ENCODE measurements at places on chromosomes 7 and 10.
A peak's percentile ranks its signal among the peaks of the same experiment; 100 is the strongest.

DNA sequence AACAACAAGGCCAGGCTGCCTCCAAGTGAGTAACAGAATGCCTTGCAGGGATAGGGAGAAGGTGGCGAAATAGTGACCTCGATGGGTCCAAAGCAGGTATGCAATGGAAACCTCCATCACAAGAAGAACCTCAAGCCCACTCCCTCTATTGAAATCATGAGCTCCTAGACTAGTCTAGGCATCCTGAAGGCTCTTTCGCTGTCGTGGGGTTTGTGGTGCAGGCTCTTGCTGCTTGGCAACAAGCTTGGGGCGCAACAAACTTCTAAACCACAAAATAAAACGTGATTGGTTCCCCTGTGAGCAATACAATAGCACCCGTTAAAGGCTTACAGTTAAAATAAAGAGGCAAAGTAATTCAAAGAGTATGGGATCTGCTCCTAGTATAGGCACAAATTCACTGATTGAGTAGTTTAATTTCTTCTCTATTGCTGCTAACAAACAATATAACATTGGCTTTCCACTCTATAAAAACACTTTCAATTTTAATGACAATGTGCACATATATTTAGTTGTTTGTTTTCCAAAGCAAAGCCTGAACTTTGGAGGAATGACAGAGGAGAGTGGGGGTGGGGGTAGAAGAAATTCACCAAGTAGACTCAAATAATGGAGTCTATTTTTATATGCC, 64.1 kb downstream of the C10orf67 start:
- no peak for DNase-seq

DNA sequence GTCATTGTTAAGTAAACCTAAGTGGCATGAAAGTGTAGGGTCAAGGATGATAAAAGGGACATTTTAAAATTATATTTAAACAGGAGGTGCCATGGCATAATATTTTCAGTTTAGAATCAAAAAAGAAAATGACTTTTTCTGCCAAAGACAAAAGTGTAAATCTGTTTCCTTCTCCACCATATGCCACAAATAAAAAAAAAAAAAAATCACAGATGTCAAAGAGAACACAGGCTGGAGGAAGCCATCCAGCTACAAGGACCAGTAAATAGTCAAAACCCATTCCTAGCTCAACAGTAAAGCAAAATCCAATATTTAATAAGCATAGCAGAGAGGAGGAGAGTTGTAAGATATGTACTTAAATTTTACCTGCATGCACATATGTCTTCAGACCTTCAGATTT, 321.3 kb upstream of the TMEM229A start:
- no peak for DNase-seq

GRCh38 chr7:26655781-26656180, 208.6 kb downstream of the SKAP2 start:
- DNase-seq = no peak

DNA sequence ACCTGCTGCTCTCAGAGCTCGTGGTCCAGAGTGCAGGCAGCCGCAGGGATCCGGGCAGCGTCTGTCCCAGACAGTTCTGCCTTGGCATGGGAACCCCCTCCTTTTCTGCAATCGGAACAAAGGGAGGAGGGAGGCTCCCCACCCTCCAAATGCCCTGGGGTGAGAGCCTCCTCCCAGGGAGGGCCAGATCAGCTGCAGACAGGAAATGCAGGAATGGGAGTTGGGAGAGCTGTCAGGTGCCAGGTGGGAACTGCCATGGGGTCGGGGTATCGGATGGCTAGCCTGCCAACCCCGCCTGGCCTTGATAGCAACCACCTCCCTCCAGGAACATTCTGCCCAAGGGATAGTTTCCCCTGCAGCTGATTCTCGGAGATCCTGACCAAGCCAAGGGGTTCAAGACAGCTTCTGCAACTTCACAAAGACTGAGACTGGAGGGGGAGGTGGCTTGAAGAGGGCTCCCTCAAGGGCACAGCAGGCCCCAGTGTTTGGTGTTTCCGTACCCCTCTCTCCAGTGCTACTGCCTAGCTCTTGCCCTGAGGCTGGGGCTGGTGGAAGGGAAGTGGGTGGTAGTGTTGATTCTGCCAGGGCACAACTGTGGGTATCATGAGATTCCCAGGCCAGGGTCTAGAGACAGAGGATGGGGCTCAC, at the start of gene CALML5:
TSS of gene CALML5 (minus strand) at position 78 of the 648 bp plus-strand sequence. CDS start 132 bp downstream, outside the sequence.
- peak; percentile 43 for DNase-seq

DNA sequence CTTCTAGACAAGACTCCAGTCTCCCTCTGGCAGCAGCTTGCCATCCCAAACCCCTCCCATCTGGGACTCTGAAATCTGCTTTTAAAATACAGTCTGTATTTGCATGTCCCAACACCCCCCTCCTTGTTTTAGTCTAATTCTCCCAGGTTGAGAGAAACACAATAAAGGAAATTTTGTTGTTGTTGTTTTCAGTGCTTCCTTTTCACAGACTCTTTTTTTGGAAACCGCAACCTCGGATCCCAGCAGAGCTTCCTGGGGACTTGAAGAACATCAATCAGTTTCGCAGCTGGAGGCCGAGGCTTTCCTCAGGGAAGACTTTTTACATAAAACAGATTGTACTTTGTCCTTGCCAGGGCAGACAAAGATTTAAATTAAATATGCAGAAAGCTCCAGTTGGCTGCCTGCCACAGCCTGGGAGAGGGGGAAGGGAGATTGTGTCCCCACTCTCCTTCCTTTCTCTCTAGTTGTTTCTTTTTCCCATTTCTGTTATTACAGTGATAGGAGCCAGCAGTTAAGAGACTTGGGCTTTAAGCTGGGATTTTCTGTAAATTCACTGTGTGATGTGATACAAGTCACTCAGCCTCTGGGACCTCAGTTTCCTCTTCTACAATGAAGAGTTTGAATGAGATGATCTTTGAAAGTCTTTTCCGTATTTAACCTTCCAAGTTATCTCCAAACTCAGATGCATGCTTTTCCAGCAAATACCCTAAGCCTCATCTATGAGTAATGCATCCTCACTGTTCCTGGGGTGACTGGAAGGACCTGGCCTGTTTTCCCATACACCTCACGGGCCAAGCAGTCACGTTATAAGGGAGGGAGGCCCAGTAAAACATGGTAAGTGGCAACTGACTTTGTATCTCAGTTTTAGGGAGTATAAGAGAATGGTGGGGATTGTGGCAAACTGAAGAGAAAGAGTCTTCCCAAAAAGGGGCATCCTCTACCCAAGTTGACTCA, 192.3 kb downstream of the REEP3 start:
- no peak for DNase-seq

DNA sequence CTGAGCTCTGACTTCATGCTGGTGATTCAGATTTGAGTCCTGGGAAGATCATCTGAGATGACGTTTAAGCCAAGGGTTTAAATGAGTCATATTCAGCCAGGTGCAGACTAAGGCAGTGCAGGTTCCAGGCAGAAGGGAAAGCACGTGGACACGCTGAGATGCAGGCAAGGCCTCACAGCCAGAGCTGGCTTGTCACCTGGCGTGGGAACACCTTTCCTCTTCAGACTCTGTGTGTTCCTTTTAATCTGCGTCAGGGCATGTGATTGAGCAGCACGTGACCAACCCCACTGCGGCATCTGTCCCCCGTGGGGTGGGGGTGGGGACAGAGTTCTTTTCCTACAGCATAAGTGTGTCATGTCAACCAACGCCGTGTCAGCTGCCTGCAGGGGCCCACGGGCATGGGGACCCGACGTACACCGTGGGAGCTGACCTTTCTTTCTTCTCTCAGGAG, 10.7 kb upstream of the IDI2 start:
- DNase-seq = peak; percentile 79

GRCh38 chr10:79487296-79488194, 24.8 kb upstream of the EIF5AL1 start:
- peak; percentile 65 for DNase-seq

DNA sequence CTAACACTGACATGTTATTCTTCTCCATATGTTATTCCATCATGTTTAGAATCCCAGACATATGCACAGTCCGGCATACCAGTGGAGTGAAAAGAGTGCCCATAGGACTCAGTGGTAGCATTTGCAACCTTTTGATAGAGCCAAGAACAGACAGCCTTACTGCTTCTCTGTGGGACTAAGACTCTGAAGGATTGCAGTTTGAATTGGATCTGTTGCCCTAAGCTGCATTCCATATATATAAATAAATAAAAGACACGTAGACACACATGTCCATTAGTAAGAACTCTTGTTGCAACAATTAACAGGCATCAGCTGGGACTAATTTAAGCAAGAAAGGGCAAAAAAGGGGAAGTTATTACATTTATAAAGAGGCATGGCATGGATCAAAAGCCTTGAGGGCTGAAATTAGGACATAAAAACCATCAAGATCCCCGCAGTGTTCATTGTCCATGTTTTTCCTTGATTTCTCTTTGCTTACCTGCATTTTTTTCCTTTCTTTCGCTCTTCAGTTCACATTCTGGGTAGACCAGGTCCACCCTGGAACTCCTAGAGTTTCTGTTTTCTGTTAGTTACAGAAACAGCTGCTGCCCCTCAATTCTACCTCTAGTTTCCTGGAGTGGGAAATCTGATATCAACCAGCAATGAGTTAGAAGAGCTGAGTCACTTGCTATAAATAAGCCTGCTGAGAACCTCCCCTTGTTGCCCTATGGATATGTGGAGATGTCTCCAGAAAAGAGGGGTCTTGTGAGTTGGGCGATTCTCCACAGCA, 132.4 kb downstream of the SORCS1 start:
- DNase-seq = no peak

GRCh38 chr7:110771717-110772116, 319.2 kb upstream of the LRRN3 start:
- DNase-seq = no peak

GRCh38 chr10:25858076-25858475, 76.0 kb upstream of the MYO3A start:
- no peak for DNase-seq

- peak; percentile 88 for DNase-seq
Measured at GRCh38 chr10:133379152-133379800, at the start of gene PAOX. TSS of gene PAOX (plus strand) at chr10:133379262. CDS start at chr10:133379317, 55 bp downstream.

- DNase-seq = no peak
Measured at GRCh38 chr10:110307805-110308204, 3.1 kb upstream of the SMNDC1 start.

GRCh38 chr7:79357101-79357500, 96.4 kb downstream of the MAGI2 start:
- no peak for DNase-seq

- DNase-seq = no peak
Measured at GRCh38 chr10:13066527-13066926, 33.4 kb upstream of the OPTN start.

- DNase-seq = no peak
Measured at GRCh38 chr10:110011681-110012080, 3.9 kb downstream of the ADD3 start.

GRCh38 chr10:64060389-64060788, 539.2 kb downstream of the REEP3 start:
- no peak for DNase-seq

DNA sequence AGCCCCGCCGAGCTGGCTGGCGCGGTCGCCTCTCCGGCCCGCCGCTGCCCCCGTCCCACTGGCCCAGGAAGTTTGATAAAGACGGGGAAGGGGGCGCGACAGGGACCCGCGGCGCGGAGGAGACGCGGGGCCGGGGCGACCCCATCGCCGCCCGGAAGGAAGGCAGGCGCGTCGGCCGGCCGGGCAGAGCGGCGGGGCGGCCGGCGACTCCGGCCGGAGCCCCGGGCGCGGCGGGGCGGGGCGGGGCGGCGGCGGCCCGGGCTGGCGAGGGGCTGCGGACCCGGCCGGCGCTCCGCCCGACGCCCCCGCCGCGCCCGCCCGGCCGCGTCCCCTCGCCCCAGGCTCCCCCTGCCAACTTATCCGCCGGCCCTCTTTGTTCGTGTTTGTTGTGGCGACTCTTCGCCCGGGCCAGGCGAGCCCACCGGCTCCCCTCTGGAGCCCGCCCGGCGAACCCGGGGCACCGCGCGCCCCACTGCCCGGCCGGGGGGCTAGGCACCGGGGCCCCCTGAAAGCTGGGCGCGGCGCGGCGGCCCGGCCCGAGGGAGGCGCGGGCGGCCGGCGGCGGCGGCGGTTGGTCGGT, 571 bp downstream of the KDM7A start:
- DNase-seq = peak; percentile 72

DNA sequence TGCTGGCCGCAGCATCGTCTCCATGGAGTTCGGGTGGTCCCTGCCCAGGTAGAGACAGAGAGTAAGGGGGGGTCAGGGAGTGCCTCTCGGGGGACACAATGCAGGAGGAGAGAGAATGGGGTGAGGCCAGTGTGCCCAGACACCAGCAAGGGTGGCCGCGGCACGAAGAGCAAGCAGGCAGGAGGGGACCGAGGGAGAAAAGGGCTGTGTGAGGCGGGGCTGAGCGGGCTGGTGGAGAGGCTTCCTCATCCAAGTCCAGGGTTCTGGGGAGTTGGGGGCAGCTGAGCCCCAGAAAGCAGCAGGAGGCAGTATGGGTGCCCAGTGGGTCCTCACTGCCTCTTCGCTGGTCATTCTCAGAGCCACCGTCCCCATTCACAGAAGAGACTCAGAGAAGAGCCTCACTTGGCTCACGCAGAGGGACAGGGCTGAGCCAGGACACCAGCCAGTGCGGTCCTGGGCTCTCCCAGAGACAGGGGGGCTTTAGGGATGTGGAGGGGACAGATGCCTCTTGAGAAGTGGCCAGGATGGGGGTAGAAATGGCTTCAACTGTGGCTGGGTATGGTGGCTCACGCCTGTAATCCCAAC, 78.9 kb downstream of the MICALL2 start:
- DNase-seq = no peak

DNA sequence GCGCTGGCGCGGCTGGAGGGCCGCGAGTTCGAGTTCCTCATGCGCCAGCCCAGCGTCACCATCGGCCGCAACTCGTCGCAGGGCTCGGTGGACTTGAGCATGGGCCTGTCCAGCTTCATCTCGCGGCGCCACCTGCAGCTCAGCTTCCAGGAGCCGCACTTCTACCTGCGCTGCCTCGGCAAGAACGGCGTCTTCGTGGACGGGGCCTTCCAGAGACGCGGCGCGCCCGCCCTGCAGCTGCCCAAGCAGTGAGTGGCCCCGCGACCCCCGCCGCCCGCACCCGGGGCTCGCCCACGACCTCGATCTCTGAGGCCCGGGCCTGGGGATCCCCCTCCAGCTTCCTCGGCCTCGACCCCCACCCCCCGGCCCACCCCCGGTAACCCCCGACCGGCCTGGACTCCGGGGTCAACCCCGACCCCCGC, 537 bp downstream of the FOXK1 start:
- peak; percentile 79 for DNase-seq

GRCh38 chr10:63562857-63563256, 41.7 kb downstream of the REEP3 start:
- DNase-seq = no peak

Data from activated effector memory CD4-positive, alpha-beta T cell treated with anti-CD3 and anti-CD28 coated beads, Interleukin-2, amount 50 U/mL, for 16 hours (primary cell).